ENCODE measurements at places on chromosomes 3 and 15. TPM values are rescaled to one million over a fixed set of nuclear protein-coding genes. Genes with fewer than 3 reads are reported as not detected.

Gene ECE2
- not detected for total RNA-seq

Gene ACOX2
- 7.5 TPM for total RNA-seq

- no peak overlapping the region for H3K4me3 ChIP-seq
- H3K4me1 ChIP-seq = no peaks in the 10 kb centered on the region
- no peak for DNase-seq
- H3K36me3 ChIP-seq = no peaks in the 10 kb centered on the region
- no peaks in the 10 kb centered on the region for H3K27me3 ChIP-seq
Measured at GRCh38 chr3:183958775-183959174, 58.9 kb downstream of the ABCC5 start.

DNA sequence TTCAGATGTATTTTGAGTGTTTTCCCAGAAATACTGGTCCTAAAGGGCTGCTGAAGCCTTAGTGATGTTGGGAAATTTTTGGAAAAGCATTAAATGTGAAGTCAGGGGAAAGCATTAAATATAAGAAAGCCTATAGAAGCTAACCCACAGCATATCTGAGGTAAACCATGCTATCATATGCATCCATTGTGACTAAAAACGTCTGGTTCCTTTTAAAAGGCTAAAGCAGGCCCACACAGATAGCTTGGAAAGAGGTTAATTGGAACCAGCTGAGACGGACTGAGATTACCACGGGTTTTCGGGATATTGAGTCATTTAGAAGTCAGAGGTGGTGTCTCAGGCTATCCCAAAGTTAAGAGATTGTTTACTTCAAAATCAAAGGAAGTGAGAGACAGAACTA is 78.2 kb downstream of the CYP19A1 start:
- H3K4me3 ChIP-seq = no peak overlapping the region
- H3K4me1 ChIP-seq = peaks cover 19% of the 10 kb centered on the region
- no peaks in the 10 kb centered on the region for H3K36me3 ChIP-seq
- H3K27me3 ChIP-seq = no peaks in the 10 kb centered on the region
- peak; percentile 88 for DNase-seq

DNA sequence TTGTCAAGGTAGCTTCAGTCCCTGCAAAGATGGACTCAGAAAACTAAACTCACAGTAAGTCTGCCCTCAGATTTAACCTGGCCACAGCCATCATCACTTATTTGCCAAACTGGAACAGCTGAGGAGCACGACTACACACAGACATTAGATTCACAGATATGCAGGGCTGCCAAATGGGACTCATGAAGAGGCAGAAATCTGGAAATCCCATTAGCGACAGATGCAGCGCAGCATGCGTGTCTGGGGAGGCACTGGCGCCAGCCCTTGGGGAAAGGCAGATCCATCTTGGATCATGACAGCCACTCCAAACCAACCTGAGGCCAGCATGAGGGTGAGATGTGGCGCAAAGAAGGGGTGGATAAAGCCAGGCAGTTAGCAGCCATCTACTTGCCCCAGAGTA is 160.7 kb upstream of the TSC22D2 start:
- no peak for DNase-seq
- no peaks in the 10 kb centered on the region for H3K27me3 ChIP-seq
- H3K27ac ChIP-seq = no peak overlapping the region
- H3K4me3 ChIP-seq = no peak overlapping the region

- no peak overlapping the region for H3K27ac ChIP-seq
- H3K4me3 ChIP-seq = no peak overlapping the region
- no peak for DNase-seq
- 0 out of 2 replicates have a peak, but pooled peaks cover 7% of the 10 kb centered on the region for H3K4me1 ChIP-seq
- no peaks in the 10 kb centered on the region for H3K27me3 ChIP-seq
Measured at GRCh38 chr3:12608376-12608775, 51.5 kb downstream of the MKRN2 start.

Gene APEH
- total RNA-seq = 126 TPM

All from GM23248 (cell line).